ENCODE measurements at places on chromosomes 4 and X.

DNA sequence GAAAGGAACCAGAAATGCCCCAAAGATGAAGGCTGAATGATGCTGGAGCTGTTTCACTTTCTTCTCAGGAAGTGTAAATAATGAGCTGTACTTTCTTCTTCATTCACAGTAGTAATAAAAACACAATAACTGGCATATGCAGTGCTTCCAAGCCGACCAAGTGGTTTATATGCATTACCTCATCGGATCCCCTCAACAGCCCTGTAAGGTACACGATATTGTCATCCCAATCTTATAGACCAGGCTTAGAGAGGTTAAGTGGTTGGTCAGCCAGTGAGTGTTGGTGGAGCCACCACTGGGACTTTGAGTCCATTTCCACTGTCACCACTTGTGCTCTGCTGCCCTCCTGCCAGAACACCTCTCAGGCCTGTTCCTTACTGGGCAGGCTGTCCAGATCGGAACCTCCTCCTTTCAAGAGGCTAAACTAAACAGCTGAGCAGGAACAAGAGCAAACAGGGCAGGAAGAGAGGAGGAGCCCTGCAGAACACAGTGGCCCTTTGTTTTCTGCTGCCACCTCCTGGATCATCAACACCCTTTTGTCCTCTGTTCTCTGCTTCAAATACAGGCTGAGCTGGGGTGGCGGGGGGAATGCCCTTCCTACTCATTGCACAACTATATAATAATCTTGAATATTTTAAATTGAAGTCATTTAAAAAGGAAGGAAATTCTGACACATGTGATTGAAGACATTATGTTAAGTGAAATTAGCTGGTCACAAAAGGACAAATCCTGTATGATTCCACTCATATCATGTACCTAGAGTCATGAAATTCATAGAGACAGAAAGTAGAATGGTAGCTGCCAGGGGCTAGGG, 112.5 kb upstream of the ATP6AP2 start:
- DNase-seq, result peak; percentile 42

GRCh38 chr4:94880956-94881355, 123.2 kb downstream of the BMPR1B start:
- no peak for DNase-seq

DNA sequence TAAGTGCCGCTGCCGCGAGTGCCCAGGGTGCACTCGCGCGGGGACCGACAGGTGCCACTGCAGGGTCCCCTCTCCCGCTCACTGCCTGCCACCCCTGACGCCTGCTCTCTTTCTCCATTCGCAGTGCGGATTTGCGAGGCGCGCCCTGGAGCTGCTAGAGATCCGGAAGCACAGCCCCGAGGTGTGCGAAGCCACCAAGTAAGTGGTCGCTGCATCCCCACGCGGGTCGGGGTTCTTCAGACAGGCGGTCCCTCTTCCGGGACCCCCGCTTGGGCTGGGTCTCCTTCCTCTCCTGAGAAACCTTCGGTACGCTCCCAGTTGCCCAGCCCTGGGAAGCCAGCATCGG, 547 bp downstream of the GUCY1A1 start:
- DNase-seq, result peak; percentile 12

GRCh38 chr4:68736813-68737212, 66.4 kb upstream of the UGT2B15 start:
- DNase-seq, result no peak

GRCh38 chr4:72326692-72327632, 242.1 kb downstream of the ADAMTS3 start:
- no peak for DNase-seq

GRCh38 chr4:108486046-108486445, 134.3 kb upstream of the RPL34 start:
- DNase-seq, result no peak

DNA sequence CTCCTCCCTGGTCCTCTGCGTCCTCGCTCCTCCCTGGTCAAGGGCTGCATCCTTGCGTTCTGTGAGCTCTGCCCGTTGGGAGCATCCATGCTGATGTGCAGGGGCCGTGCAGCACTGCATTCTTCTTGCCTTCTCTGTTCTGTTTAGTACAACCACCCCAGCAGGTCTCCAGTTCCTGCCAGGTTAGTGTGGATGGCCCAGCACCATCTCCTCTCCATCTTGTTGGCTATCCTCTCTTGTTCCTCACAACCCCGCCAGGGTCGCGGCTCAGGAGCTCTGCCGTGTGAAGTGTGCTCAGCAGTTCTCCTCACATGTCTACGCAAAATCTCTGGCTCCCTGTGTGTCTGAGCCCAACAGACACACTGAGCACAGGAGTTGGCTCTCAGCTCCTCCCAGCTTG, 10.4 kb upstream of the MAEA start:
- no peak for DNase-seq

DNA sequence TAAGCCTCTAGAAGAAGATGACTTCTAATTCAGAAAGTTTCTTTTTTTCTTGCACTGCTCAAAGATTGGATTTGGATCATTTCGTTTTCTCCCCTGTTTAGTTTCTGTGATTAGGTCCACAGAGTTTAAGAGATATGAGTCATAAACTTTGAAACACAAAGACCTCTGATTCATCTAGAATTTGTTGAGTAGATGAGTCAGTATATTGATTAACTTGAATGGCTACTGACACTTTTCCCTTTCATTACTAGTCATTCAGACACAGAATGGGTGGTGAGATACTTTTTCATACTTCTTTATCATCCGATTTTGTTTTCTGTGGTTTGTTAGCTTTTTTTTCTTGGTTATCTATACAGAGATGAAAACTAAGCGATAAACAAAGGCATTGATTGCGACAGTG, 34.1 kb upstream of the AFF2 start:
- DNase-seq, result no peak

DNA sequence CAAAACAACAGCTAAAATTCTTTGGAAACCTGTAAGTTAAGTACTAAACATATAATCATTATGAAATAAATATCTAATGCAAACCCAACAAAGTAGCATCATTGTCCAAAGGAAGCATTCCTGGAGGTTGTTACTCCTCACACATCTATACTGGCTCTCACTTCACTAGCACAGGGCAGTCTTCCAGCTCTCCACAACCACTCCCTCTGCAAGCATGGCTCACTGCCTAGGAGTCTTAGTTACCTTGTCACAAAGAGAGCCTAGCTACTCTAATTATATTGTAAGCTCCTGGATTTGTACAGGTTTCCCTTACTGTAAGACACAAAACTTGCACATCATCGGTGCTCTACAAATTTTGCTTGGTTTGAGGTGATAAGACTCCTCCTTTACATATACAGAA, 76.1 kb downstream of the AMMECR1 start:
- DNase-seq, result no peak

- DNase-seq, result no peak
Measured at GRCh38 chr4:148926276-148927260, 484.4 kb upstream of the NR3C2 start.

DNA sequence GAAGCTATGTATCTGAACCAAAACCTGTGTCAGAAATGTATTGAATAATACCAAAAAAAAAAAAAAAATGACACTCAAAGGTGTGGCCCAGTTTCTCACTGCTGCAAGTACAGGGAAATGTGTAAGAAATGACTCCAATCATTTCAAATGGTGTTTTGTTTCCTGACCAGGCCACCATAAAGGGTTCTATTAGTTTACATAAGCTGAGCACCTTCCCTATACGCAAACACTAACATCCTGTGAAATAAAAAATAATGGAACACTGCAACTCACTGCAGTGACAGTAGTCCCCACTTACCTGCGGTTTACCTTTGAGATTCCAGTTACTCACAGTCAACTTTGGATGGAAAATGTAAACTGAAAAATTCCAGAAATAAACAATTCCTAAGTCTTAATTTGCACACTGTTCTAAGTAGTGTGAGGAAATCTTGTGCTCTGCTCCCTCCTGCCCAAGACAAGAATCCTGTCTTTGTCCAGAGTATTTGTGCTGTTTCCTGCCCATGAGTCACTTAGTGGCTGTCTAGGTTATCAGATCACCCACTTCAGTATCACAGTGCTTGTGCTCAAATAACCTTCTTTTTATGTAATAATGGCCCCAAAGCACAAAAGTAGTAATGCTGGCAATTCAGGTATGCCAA, 265.3 kb downstream of the RCHY1 start:
- DNase-seq, result no peak

DNA sequence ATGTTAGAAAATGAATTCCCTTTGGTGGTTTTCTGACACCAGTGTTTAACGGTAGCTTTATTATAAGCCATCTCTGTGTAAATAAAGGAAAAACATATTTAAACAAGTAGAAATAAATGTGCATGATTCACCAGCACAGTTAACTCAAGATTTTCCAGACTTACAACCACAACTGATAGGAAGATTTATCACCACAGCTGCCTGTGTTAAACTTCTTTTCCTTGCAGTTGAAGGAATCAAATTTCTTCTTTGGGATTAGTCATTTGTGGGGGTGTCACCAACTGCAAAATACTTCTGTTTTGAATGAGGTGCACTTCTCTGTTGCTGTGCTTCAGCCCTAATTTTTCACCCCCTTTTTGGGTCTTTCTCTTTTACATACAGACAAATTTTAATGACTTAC, 128.1 kb upstream of the STK26 start:
- no peak for DNase-seq

DNA sequence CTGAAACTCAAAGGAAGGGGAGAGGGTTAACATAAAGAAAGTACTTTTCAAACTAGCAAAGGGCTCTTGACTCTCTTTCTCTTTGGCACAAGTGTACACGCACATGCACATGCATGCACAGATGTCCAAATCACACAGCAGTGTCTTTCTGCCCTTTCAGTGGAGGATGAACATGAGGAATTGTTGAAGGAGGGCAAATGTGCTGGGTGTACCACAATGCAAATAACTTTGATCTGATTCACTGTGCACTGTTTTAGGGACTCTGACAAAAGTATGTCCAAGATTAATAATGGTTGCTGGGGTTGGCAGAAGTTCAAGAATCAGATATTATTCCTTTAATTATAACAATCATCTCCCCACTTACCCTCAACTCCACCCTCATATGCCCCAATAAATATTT, 93.8 kb downstream of the GPC4 start:
- DNase-seq, result no peak

DNA sequence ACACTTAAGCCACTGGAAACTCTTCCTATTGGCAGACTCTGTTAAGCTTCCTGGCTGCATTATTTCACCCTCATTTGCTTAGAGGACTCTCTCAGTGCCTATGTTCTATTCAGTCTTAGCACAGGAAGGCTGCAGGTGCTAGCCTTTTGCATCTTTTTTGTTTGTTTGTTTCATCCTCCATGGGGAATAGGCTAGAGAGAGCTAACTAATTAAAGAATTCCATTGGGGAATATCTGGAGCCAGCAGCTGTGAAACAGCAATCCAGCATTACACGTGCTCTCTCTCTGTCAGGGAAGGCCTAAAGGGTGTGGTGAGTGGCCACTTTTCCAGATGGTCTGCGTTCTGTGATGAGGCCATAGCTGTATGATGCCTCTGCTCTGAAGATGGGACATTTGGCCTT, 633.6 kb downstream of the SPRY1 start:
- no peak for DNase-seq

- DNase-seq, result no peak
Measured at GRCh38 chrX:85111347-85111746, 107.7 kb downstream of the APOOL start.

GRCh38 chrX:43860646-43861370, 21.4 kb downstream of the MAOB start:
- peak; percentile 28 for DNase-seq

- no peak for DNase-seq
Measured at GRCh38 chrX:16772460-16772859, 13.8 kb upstream of the TXLNG start.

- DNase-seq, result no peak
Measured at GRCh38 chr4:131388277-131388676, 1760.8 kb upstream of the PCDH10 start.

- DNase-seq, result no peak
Measured at GRCh38 chr4:48119646-48120045, 14.4 kb downstream of the TXK start.

DNA sequence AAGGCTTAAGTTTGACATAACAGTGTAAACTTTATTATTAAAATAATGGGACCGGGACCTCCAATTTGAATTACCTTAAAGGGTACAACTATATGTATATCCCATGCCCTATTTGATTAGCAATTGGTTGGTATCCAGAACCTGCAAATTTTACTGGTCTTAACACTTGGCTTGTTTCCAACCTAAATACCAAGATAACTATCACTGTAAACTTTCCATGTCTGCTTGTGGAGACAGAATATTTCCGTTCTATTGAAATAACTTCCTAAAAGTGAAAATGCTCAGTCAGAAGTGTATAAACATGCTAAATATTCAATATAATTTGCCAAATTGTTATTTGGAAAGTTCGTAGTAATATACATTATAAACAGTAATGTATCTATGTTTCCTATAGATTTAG, 154.0 kb downstream of the TMEM47 start:
- no peak for DNase-seq

DNA sequence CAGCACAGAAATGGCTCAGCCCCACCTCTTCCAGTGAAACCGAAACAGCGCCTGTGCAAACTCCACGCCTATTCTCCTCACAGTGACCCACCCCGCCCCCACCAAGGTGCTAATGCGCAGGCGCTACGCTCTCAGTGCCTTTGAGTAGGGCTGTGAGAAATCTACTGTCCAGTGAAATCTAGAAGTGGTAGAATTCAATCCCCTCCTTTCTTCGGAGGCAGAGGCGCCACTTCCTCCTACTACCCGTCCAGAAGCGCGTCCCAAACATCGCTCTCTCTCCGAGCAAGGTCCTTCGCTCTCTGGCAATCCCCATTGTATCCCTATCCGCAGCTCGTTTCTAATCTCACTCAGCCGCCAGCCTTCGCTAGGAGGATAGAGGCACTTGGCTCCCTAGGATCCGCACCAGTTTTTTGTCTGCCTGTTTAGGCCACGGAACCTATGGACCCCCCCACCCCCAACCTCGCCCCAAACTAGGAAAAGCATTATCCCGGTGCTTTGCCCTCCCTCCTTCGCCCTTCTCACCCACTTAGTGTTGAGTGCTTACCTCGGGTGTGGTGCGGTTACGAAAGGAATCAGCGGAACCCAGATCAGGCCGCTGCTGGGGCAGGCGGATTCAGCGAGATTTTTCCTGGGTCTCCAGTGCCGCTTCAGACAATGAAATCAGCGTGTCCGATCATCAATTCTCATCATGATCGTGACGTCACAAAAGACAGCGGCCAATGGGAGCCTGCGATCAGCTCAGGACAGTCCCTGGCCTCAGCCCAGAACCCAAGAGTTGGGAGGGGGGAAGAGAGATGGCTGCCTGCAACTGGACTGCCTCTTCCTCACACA, at the start of gene HDX:
Gene HDX, minus strand, starts transcription at position 656 of the 831 bp plus-strand sequence. CDS start 27,056 bp downstream, outside the sequence.
- peak; percentile 92 for DNase-seq

DNA sequence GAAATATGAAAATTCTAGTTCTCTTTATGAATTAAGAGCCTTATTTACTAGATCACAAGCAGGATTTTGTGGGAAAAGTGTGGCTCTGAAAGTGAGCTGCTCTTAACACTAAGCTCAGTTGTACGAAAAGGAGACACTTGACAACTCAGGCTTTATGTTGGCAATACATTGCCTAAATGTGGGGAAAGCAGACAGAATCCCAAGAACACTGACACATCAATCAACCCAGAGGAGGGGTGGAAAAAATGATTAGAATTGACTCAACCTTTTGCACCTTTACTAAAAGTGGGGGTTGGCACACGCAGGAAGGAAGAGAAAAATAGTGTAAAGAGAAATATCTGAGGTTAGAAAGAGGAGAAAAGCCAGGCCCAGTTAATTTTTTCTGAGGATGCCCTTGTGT, 61.6 kb downstream of the CHST7 start:
- DNase-seq, result no peak

Measured in adrenal gland (tissue), 19 donors.